ENCODE measurements at places on chromosomes 6 and 20. TPM values are rescaled to one million over a fixed set of nuclear protein-coding genes. Genes with fewer than 3 reads are reported as not detected.

Gene RHAG
- not detected for total RNA-seq

Gene CDKN1A
- total RNA-seq, result 342 TPM

Gene IL17F
- total RNA-seq, result not detected

Gene BPIFB1
- total RNA-seq, result not detected

All from epithelial cell of alveolus of lung (primary cell).